Endothelial cell of umbilical vein (primary cell): ENCODE measurements at places on chromosomes 3 and 15. TPM values are rescaled to one million over a fixed set of nuclear protein-coding genes. Genes with fewer than 3 reads are reported as not detected.

The GPR160 gene
- 1.1 and 1.3 TPM in 2 replicates for total RNA-seq

- peak; percentile 26 for DNase-seq
Measured at GRCh38 chr3:98966434-98966833, 64.9 kb upstream of the DCBLD2 start.

DNA sequence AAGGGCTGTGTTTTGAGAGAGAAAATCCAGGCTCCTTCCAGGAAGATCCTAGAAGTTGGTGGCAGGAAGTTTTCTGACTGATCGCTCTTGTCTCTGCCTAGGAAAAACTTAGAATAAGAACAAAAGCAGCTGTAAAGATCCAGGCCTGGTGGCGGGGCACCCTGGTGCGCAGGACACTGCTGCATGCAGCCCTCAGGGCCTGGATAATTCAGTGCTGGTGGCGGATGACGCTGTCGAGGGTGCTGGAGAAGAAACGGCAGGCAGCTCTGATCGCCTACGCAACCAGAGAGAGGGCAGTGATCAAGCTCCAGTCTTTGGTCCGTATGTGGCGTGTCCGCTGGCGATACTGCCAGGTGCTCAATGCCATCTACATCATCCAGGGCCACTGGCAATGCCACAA is 1.5 kb downstream of the IQCF2 start:
- no peak for DNase-seq

The LSAMP gene
- not detected in 2 replicates for total RNA-seq

The GRAMD1C gene
- total RNA-seq, result 17.0 and 24.0 TPM in 2 replicates

GRCh38 chr3:73284472-73284871 is 223.0 kb downstream of the EBLN2 start:
- DNase-seq, result no peak

- no peak for DNase-seq
Measured at GRCh38 chr3:73707772-73708171, 83.0 kb upstream of the PDZRN3 start.

DNA sequence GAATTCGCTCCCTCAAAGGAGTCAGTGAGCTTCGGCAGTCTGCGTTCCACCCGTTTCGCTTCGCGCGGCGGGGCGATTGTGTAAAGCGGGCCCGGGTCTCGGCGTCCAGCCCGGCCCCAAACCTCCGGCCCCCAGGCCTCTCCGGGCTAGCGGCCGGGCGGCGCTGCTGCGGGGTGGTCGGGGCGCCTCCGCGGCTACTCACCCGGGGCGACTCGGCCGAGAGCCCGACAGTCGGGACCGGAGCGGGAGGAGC is 412 bp downstream of the CHDH start:
- DNase-seq, result no peak

DNA sequence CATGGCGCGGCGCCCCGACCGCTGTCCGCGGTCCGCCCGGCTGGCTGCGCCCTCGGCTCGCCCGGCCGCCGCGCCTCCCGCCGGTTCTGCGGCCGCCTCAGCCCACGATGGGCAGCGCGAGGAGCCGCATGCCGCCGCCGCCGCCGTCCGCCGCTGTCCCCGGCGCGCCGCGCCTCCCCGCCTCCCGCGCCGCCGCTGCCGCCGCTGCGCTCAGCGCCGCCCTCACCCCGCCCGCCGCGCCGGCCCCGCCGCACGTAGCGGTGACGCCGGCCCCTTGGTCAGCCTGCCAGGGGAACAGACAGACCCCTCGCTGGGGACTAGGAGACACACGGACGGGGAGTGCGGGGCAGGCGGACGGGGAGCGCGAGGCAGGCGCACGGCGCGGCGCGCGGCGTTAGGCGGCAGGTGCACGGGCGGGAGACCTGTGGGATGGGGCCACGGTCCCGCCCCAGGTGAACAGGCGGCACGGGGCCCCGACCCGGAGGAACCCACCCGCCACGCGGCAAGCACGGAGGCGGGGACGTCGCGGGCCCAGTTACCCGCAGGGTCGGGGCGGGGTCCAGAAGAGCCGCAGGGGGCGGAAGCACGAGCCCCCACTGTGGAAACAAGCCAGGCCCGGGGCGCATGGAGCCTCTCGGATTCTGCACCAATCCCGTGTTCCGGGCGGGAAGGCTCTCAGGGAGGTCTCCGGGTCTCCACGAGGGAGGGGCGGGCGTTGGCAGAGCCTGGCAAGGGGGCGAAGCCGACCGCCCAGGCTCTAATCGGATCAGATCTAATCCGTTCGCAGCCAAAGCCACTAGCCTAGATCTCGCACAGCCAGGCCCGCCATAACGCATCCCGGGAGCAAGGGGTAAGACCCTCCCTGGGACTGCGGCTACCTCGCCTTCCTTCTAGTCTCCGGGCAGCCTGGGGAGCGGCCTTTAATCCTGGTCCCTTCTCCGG is at the start of gene CSPG5:
TSS of gene CSPG5 (minus strand) at position 175 of the 942 bp plus-strand sequence. CDS start at position 3, 172 bp downstream.
- DNase-seq, result no peak

DNA sequence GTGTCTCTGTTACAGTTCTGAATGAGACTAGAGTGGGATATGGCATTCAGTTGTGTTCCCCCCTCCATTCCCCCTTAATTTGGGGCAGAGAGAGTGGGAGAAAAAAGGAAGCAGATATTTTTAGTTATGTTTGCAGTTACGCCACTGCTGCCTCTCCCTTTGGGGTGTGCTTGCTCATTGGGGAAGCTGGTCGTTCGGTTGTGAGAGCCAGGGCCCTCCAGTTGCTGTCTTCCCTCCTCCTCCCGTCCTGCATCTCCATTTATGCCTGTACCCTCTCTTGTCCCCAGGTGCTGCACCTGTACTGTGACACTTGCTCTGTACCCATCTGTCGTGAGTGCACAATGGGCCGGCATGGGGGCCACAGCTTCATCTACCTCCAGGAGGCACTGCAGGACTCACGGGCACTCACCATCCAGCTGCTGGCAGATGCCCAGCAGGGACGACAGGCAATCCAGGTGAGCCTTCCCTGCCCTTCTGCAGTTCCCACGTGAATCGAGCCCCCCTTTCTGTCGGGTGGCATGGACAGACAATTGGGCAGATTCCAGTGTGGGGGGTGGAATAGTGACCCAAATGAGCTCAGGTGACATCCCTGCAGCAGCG is 55.8 kb downstream of the TRIM71 start:
- no peak for DNase-seq

GRCh38 chr15:68404056-68404798 is 27.7 kb downstream of the ITGA11 start:
- no peak for DNase-seq

DNA sequence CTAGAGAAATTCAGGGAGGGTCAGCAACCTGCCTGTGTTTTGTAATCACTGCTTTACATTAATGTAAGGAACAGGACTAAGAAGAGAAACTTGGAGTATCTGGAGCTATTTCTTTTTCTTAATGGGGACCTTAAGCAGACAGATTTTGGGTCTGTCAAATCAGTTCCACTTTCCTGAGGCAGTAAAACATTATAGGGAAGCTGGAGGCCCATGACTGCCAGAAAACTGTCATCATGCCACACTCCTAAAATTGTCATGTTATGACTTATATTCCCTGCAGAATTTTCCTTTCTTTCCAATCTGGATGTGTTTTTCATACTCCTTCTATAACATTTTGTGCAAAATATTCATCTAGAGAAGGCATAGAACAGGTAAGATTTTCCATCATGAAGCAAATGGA is 28.8 kb downstream of the DGKG start:
- no peak for DNase-seq

GRCh38 chr3:168249205-168249549 is 153.5 kb upstream of the GOLIM4 start:
- DNase-seq, result no peak

The P3H2 gene
- 4.8 and 6.6 TPM in 2 replicates for total RNA-seq

DNA sequence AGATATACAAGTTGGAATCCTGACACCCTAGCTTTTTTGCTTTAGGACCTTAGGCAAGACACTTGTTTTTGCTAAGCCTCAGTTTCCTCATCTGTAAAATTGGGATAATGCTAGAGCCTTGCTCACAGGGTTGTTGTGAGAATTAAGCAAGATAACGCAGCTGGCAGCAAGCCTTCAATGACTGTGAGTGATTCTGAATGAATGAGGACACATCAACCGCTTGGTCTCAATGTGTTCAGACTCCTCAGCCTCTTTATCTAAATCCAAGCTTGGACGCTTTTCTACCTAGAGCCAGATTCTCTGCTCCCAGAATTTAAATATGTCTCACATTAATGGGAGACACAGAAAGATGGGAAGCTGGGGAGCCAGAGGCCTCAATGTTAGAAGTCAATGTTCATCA is 11.8 kb upstream of the TLE3 start:
- no peak for DNase-seq

DNA sequence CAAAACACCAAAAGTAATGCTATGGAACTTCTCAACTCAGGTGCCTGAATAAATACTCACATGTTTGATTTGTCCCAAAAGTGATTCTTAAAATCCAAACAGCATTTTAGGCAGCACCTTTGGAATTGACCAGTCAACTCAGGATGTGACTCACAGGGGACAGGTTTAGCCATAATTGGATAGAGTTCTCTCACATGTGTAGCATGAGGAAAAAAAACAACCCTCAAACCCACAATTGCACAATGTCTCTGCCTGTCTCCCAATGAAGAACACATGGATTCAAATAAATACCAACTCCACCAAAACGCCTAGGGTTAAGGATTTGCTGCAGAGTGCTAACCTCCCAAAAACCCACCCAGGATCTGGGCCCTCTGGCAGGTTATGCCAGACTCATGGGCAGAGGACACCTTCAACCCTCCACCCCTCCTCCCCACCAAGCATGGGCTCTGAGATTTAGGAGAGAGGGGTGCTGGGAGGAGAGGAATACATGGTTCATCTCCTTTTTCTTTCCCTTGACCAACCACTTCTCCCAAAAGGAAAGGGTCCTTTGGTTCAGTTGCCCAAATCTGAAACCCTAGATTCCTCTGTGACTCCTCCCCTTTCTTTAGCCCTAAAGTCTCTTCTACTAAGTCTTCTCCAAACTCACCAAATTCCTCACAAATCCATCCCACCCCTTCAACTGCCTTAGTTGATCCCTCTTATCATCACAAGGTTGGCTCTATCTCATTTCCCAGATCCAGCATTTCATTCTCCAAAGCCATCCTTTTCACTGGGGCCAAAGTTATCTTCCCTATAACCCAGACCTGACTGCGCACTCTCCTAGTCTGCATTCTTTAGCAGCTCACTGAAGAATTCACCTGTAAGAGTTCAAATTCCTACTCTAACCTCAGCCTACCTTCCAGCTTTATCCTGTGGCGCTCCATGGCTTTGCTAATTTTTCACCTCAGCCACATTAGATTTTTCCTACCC is 7.7 kb downstream of the RYK start:
- DNase-seq, result peak; percentile 41

DNA sequence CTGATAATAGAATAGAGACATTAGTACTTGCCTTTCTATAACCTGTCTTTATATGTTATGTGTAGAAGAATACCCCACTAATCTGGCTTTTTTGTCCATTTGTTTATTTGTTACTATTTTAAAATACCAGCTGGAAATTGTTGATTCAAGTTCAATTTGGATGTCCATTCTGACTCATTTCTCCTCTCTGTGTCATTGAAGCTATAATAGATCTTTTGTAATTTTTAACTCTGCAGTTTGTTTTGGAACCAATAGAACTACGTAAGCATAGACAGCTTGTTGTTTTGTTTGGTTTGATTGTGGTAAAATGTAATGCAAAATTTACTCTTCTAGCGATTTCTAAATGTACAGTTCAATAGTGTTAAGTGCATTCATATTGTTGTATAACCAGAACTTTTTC is 390.4 kb downstream of the ZIC1 start:
- DNase-seq, result peak; percentile 11

The GCSAM gene
- total RNA-seq, result not detected in 2 replicates

The WDR53 gene
- 13.0 and 15.3 TPM in 2 replicates for total RNA-seq
